ENCODE measurements at places on chromosomes 7 and 10.

GRCh38 chr10:29563420-29564035, 71.2 kb downstream of the SVIL start:
- no peak for DNase-seq

DNA sequence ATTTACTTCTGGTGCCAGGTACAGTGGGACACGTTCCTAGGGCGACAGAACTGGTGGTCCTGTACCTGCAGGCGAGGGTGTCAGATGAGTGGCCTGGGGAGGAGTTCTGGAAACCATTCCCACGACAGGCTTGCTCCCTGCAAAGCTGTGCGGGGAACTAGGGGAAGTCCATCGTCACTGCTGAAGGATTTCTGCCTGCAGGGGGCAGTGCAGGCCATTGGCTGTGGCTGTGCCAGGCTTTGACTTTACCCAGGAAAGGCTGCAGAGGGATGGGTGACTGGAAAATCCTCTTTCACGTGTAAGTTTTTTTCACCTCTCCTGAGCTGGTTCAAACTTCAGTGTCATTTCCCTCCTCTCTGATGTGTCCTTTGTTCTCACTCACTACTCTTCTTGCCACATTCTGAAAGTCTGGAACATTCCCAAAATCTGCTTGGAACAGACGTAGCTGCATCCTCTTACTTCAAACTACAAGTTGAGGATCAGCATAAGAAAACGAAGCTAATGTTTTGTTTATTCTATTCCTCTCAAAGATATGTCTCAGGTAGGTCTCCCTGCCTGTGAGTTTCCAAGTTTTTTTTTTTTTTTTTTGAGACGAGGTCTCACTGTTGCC, 126.5 kb downstream of the SH2D4B start:
- peak; percentile 78 for DNase-seq

DNA sequence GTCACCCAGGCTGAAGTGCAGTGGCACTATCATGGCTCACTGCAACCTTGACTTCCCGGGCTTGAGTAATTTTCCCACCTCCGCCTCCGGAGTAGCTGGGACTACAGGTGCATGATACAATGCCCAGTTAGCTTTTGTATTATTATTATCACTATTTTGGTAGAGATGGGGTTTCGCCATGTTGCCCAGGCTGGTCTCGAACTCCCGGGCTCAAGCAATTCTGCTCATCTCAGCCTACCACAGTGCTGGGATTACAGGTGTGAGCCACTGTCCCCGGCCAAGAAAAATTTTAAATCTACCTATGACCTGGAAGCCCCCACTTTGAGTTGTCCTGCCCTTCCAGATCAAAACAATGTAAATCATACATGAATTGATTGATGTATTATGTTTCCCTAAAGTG, 38.8 kb downstream of the CCDC6 start:
- DNase-seq = no peak

GRCh38 chr10:15293862-15294842, 76.9 kb downstream of the FAM171A1 start:
- DNase-seq = no peak

- DNase-seq = no peak
These were observed 22.8 kb downstream of the C10orf105 start for GRCh38 chr10:71696628-71697326.

GRCh38 chr7:128807191-128807590, 15.4 kb downstream of the CCDC136 start:
- no peak for DNase-seq

DNA sequence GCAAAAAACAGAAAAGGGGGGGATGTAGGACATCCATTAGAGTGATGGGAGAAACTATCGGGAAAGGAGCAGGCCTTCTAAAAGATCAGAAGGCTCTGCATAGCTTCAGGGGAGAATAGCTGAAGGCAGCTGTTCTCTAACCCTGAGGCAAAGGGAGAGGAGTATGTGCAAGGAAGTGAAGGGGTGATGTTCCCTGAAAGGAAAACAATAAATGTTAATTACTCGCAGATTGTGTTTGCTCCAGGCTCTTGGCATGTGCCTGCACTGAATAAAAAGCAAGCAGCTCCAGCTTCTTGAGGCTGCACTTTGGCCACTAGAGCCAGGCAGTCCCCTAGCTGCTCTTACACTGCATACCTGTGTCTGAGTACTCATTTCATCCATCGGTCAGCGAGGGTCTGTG, 14.4 kb upstream of the STARD3NL start:
- DNase-seq = no peak

- DNase-seq = no peak
These were observed 204.7 kb downstream of the ADARB2 start for GRCh38 chr10:1532636-1533035.

- no peak for DNase-seq
These were observed 930 bp downstream of the GARIN1A start for GRCh38 chr7:128672927-128673517.
